ENCODE measurements at places on chromosomes 11 and 22.

DNA sequence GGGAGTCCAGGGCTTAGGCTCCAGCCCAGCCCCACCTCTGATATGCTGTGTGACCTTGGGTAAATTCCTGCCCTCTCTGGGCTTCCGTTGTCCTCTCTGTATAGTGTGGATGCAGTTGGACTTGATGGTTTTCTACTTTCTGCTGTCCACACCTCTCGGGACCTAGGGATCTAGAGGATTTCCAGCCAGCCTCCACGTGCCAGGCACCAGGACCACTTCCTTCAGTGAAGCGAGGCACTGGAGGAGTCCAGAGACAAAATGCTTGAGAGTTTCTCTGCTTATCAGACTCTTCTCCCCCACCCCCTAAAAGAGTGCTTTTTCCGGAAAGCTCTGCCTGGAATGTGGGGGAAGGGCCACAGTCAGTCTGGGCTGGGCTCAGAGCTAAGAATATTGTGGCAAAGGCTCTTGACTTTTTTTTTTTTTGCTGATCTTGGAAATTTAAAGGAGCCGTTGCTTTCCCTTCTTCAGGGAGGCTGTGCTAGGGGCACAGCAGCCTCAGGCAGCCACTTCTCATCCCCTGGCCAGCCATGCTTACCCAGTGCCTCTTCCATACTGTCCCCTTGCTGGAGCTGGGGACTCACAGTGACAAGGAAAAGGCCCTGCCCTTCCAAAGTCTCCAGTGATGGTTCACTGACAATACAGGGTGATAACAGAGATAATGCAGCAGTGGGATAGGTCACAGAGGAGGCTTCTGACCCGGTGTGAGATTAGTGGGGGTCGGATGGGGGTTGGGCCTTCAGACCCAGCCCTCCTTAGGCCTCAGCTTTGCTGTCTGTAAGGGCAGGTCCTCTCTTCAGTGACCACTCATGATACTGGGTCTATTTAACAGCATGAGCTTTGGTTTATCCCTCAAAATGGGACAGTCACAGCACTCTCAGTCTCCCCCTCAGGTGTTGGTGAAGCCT, 2.9 kb upstream of the SERPINH1 start:
- no peak for DNase-seq

- no peak for DNase-seq
Observed at GRCh38 chr11:73559743-73560142, 38.2 kb downstream of the FAM168A start.

DNA sequence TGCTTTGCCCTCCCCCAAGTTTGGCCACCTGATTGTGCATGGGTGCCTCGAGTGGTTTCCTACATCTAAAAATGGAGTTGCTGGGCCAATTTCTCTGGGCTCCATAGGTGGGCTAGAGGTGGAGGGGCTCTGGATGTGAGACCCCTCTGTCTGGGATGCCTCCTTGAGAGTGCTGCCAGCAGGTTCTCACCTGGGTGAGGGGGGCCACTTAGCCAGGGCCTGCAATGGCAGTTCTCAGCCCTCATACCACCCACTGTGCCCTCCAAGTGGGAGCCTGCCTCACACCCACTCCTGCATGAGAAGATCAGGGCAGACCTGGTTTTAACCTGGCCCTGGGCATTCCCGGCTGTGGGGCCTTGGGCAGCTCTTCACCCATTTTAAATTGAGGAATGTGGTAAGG, 83.9 kb downstream of the CABIN1 start:
- DNase-seq = no peak

- no peak for DNase-seq
Observed at GRCh38 chr11:105713106-105713505, 103.2 kb downstream of the GRIA4 start.

- no peak for DNase-seq
Observed at GRCh38 chr11:19216021-19216420, 14.2 kb upstream of the CSRP3 start.

GRCh38 chr22:17672417-17672991, 33.9 kb downstream of the BCL2L13 start:
- DNase-seq = no peak

- DNase-seq = no peak
Observed at GRCh38 chr11:65855927-65856363, 2.0 kb downstream of the CFL1 start.

- no peak for DNase-seq
Observed at GRCh38 chr11:73554671-73555320, 43.1 kb downstream of the FAM168A start.

DNA sequence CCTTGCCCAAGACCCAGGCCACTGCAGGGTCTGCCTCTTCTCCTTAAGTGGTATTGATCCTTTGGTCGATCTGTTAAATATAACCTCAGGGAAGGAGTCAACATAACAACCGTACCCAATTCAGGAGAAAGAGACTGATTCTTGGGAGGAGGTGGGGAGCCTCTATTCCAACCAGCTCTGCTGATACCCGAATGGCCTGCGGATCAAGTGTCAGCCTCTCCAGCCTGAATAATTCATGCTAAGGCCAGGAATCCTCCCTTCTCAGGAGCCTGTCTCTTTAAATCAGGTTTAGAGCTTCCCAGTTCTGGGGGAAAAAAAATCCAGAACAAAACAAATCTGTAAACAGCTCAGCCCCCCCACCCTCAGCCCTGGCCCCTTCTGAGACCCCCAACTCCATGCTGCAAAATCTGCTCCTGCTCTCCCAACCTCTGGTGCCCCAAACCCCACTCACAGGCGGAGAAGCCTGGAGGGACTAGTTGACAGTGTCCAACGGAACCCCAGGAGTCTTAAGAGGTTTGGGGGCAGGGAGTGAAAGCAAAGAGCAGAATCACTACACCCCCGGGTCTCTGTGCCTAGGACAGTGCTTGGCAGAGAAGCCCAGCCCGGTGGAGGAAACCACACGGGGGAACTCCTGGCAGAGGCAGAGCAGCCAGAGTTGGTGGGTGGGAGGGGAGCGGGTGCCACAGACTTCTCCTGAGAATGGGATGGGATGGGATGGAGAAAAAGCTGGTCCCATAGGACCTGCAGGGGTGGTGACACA, 863 bp upstream of the TPBGL start:
- no peak for DNase-seq

GRCh38 chr11:66419825-66420224, 1.0 kb upstream of the NPAS4 start:
- no peak for DNase-seq

GRCh38 chr11:726278-727220, 20.5 kb downstream of the EPS8L2 start:
- no peak for DNase-seq

- no peak for DNase-seq
Observed at GRCh38 chr11:70604221-70604620, 205.9 kb downstream of the CTTN start.

DNA sequence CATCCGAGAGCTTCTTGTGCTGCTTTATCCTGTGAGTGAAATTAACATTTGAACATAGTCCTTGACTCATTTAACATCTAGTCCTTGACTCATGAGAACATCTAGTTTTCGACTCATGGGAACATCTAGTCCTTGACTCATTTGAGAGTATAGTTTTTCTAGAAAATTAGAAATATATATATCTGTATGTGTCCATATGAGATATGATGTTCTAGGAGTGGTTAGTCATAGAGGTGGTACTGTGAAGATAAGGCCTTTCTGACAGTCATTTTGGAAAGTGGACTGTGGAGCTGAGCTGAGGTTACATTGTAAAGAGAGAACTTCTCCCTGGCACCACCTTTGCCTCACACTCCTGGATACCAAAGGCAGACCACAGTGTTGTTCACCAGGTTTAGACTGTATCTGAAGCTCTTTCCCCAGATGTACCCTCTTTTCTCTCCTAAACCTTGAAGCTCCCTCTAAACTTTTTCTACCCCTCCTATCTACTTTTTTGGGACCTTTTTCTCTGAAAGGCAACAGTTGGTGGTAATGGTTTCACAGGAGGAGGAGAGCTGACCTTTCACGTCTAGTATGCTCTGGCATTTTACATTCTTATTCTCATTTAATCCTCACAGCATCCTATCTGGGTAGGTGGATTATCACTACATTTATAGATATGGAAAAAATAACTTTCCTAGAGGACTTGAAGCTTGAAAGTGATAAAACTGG, 67.2 kb downstream of the PPP2R1B start:
- no peak for DNase-seq

- DNase-seq = no peak
Observed at GRCh38 chr11:95647355-95647754, 142.2 kb downstream of the FAM76B start.

DNA sequence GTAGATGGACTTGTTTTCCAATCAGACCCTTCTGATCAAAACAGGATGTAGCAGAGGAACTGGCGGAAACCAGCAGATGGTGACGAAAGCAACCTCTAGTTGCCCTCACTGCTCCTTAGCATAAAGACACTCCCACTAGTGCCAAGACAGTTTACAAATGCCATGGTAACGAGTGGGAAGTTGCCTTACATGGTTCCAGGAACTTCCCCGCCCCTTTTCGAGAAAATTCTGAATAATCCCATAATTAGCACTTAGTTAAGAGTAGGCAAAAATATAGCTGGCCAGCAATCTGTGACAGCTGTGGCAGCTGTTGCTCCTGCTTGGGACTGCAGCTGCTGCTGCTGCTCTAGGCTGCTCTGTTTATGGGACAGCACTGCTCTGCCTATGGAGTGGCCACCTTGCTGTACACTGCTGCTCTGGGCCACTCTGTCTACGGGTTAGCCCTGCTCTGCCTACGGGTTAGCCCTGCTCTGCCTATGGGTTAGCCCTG, 33.4 kb upstream of the SORL1 start:
- DNase-seq = no peak

- no peak for DNase-seq
Observed at GRCh38 chr11:35182317-35182939, 43.5 kb downstream of the CD44 start.

GRCh38 chr11:77213029-77213579, 85.1 kb downstream of the MYO7A start:
- DNase-seq = no peak

- DNase-seq = no peak
Observed at GRCh38 chr11:76888989-76889388, 28.3 kb downstream of the ACER3 start.

GRCh38 chr22:47929073-47929472, 1166.6 kb downstream of the TBC1D22A start:
- no peak for DNase-seq

GRCh38 chr22:32271389-32271788, 16.2 kb upstream of the SLC5A4 start:
- DNase-seq = no peak

- DNase-seq = peak; percentile 75
Observed at GRCh38 chr22:22684580-22685561, 40.5 kb downstream of the GGTLC2 start.
